ENCODE measurements at places on chromosomes 2 and 18.

DNA sequence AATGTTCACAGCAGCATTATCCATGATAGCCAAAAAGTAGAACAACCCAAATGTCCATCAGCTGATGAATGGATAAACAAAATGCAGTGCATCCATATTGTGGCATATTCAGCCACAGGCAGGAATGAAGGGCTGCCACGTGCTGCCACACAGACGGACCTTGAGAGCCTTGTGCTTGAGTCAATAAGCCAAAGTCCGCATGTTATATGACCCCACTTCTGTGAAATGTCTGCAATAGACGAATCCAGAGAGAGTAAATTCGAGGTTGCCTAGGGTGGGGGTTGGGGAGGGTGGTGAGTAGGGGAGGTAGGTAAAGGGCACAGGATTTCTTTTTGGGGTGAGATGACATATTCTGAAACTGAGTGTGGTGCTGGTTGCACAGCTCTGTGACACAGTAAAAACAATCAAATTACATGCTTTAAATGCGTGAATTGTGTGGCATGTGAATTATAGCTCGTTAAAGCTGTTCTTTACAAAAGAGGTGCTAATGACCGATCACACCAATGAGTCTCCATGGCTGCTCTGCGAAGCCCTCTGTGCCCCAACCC, 38.9 kb upstream of the LDLRAD4 start:
- no peak for DNase-seq

DNA sequence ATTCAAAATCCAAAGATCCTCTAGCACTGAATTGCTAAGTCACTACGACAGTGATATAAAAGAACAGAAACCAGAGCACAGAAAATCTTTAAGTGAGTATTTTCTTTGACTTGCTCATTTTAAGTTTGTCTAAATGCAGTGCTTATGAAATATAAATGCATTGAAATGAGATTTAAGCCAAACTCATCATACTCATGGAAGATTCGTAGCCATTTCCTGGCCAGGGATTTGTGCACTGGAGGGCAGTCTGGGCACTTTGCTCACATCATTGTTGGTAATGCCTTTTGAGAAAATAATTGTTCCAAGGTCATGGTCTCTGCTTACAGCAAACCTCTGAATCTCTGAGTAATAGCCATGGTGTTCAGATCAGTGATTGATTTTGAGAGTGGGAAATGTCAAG, 307.7 kb downstream of the ARHGAP15 start:
- DNase-seq = no peak

DNA sequence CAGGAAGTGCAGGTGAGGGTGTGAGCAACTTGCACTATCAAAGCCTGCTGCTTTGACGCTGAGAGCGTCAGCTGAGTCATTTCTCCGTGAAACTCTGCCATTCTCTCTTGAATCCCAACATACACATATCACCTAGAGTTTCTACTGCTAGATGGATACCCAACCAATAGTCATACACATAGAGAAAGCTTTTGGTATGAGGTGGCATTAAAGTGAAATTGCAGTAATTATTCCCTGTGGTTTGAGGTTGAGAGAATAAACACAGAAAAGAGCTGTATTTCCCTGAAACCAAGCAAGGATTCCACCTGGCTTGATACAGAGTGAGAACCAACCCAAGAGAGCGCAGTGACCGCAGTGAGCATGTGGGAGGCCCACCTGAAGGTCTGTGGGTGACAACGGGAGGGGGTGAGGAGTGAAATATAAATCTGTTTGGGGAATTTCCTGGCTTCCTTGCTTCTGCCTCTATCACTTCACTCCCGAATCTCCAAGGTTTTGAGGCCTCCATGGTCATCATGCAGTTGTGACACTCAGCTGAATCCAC, 28.8 kb upstream of the TMEM18 start:
- no peak for DNase-seq

GRCh38 chr2:159366538-159366937, 80.0 kb upstream of the WDSUB1 start:
- no peak for DNase-seq

DNA sequence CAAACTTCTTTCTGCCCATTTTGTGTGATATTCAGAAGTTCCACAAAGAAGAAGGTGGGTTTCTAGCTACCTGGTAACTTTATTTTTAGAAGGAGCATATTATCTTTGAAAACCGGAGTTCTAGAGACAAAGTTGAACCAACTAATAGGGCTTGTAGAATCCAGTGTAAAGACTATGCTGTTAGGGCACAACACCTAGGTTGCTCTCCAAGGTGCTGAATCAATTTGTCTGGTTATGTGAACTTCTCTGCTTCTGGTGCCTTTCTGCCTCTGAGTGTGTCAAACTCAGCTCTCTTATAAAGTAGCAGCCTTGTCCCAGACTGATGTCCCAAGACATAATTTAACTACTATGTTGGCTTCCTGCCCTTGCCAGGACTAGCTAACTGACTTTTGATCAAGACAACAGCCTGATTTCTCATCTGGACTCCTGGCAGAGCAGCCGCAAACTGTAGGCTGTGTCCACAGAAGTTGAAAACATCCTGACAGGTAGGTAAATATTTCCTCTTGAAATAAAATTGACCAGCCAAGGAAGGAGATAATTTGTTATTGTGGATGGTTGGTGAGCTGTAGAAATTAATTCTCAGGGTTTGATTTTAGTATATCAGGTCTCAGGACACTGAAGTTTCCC, 119.4 kb downstream of the CYRIA start:
- peak; percentile 68 for DNase-seq
